ENCODE measurements at places on chromosomes 1 and 21. TPM values are rescaled to one million over a fixed set of nuclear protein-coding genes. Genes with fewer than 3 reads are reported as not detected.
A peak's percentile ranks its signal among the peaks of the same experiment; 100 is the strongest.

GRCh38 chr1:3768811-3769390 is 3.6 kb upstream of the SMIM1 start:
- no peak for DNase-seq
- H3K27me3 ChIP-seq = peaks cover under 1% of the 10 kb centered on the region
- no peaks in the 10 kb centered on the region for H3K4me1 ChIP-seq
- no peaks in the 10 kb centered on the region for H3K36me3 ChIP-seq
- no peak overlapping the region for H3K4me3 ChIP-seq
- no peak overlapping the region for H3K27ac ChIP-seq

DNA sequence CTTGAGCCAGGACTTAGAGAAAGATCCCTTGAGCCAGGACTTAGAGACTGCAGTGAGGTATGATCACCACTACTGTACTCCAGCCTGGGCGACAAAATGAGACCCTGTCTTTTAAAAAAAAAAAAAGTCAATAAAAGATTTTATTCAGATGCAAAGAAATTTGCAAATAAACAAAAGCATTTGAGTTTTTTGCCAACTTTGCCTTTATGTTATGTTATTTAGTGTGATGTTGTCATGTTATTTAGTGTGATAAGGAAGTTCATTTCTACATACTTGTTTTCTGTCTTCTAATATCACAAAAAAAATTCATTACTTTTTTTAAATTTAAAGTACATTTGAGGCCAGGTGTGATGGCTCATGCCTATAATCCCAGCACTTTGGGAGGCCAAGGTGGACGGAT is 9.0 kb downstream of the RAD54L start:
- H3K27me3 ChIP-seq = no peaks in the 10 kb centered on the region
- H3K27ac ChIP-seq = no peak overlapping the region
- H3K36me3 ChIP-seq = no peaks in the 10 kb centered on the region

- H3K4me3 ChIP-seq = no peak within 1 kb of the TSS
- H3K4me1 ChIP-seq = no peaks in the 10 kb centered on the region
- no peak within 1 kb of the TSS for H3K27ac ChIP-seq
These were observed at the start of gene S100A12 for GRCh38 chr1:153375511-153375910. S100A12 (minus strand) TSS chr1:153375621; CDS start chr1:153374592, 1,029 bp downstream.

DNA sequence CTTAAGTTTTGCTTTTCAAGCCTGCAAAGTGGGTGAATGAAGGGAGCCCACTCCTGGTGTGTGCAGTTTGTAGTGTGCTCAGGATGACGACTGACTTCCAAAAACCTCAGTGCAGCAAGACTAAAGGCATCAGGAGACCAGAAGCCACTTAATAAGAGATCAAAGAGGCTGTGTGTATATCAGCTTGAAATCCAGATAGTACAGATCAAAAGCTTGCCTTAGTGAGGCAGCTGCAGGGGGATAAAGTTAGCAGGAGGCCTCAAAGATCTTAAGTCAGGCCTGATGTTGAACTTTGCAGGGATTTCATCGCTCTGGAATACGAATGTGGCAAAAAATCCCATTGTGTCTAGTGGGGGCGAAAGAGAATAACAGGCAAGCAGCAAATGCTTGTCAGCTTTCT is 99.8 kb downstream of the PATJ start:
- no peaks in the 10 kb centered on the region for H3K4me1 ChIP-seq
- no peak for DNase-seq
- no peak overlapping the region for H3K4me3 ChIP-seq
- peak overlapping the region; percentile 6 for H3K27ac ChIP-seq
- no peaks in the 10 kb centered on the region for H3K36me3 ChIP-seq

DNA sequence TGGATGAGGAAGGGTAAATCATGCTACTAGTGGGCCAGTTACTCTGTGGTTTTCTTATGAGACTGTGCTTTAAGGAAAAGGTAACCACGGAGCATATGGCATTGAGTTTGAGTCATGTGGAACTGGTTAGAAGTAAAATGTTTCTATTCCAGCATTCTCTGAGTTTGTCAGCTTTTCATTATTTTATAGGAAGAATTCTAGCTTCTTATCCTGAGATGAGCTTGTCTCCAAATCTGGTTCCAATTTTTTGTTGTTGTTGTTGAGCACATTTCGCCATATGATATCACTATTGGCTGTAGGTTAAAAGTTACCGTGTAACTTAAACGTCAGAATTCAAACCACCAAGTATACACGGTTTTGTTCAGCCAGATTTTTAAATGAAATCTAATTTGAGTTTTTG is 69.9 kb downstream of the ATF6 start:
- H3K36me3 ChIP-seq = no peaks in the 10 kb centered on the region
- no peak overlapping the region for H3K4me3 ChIP-seq
- H3K27me3 ChIP-seq = no peaks in the 10 kb centered on the region
- peak overlapping the region; percentile 15 for H3K27ac ChIP-seq
- no peaks in the 10 kb centered on the region for H3K4me1 ChIP-seq
- no peak for DNase-seq

- H3K27me3 ChIP-seq = no peaks in the 10 kb centered on the region
- no peak overlapping the region for H3K4me3 ChIP-seq
- H3K27ac ChIP-seq = no peak overlapping the region
- no peaks in the 10 kb centered on the region for H3K4me1 ChIP-seq
These were observed 24.5 kb downstream of the TP73 start for GRCh38 chr1:3676581-3677470.

GRCh38 chr1:74775735-74776134 is 42.8 kb downstream of the TYW3 start:
- H3K4me1 ChIP-seq = no peaks in the 10 kb centered on the region
- no peak overlapping the region for H3K27ac ChIP-seq
- no peak for DNase-seq

DNA sequence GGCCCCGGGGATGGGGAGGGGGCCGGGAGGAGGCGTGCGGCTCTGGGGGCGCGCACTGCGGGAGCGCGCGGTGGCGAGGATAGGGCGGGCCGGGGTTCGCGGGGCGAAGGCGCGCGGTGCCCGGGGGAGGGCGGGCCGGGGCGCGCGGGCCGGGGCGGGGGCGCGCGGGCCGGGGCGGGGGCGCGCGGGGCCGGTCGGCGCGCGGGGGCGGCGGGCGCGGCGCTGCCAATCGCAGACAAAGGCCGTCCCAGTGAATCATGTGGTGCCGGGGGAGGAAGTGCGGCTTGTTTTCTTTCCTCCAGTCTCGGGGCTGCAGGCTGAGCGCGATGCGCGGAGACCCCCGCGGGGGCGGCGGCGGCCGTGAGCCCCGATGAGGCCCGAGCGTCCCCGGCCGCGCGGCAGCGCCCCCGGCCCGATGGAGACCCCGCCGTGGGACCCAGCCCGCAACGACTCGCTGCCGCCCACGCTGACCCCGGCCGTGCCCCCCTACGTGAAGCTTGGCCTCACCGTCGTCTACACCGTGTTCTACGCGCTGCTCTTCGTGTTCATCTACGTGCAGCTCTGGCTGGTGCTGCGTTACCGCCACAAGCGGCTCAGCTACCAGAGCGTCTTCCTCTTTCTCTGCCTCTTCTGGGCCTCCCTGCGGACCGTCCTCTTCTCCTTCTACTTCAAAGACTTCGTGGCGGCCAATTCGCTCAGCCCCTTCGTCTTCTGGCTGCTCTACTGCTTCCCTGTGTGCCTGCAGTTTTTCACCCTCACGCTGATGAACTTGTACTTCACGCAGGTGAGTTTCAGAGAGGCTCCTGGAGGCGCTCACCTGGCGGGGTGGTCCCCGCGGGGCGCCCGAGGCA is at the start of gene GPR137B:
Gene GPR137B (plus strand): TSS at position 287 of the 851 bp plus-strand sequence. CDS start 84 bp downstream, at position 371.
- H3K4me3 ChIP-seq = peak within 1 kb of the TSS; percentile 62
- peak within 1 kb of the TSS; percentile 89 for H3K27ac ChIP-seq
- H3K4me1 ChIP-seq = peaks cover 5% of the 10 kb centered on the region
- peak; percentile 26 for DNase-seq
- H3K36me3 ChIP-seq = peaks cover 4% of the 10 kb centered on the region
- no peaks in the 10 kb centered on the region for H3K27me3 ChIP-seq

- H3K4me1 ChIP-seq = no peaks in the 10 kb centered on the region
- no peaks in the 10 kb centered on the region for H3K36me3 ChIP-seq
- DNase-seq = no peak
- no peaks in the 10 kb centered on the region for H3K27me3 ChIP-seq
- no peak overlapping the region for H3K4me3 ChIP-seq
These were observed 102.3 kb upstream of the F3 start for GRCh38 chr1:94643819-94644218.

- no peaks in the 10 kb centered on the region for H3K4me1 ChIP-seq
- H3K27ac ChIP-seq = no peak overlapping the region
- H3K36me3 ChIP-seq = peaks cover 2% of the 10 kb centered on the region
These were observed 28.1 kb upstream of the SDC3 start for GRCh38 chr1:30936541-30937171.

DNA sequence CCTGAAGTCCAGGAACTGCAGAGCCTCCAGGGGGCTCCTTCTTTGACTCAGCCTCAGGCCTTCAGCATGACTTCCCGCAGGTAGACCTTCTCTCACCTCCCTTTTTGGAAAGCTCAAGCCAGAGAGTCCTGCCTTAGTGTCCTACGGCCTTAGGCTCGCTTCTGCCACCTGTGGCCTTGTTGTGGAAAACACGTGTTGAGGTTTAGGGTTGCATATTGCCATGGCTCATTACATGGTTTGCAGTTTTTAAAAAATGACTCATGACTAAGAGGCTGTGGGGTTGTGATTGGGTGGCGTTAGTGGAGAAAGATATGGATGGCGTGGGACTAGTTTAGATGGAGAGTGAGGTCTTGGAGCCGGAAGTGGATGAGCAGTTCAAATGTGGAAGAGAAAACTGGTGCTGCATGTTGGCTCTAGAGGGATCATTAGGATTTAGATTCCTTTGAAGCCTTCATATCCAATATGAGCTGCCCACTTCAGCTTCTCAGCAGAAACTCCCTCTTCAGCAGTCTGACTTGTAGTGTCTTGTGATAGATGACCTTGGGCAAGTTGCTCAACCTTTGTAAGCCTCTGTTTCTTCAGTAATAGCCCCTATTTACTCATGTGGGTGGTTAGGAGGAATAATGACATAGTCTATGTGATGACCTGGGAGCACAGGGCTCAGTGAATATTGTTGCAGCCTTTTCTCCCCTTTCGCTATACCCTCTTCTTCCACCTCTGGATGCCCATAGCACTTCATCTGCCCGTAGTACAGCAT is 6.5 kb upstream of the FGGY start:
- H3K27me3 ChIP-seq = no peaks in the 10 kb centered on the region
- DNase-seq = no peak
- no peak overlapping the region for H3K4me3 ChIP-seq
- H3K36me3 ChIP-seq = no peaks in the 10 kb centered on the region
- H3K4me1 ChIP-seq = peaks cover 8% of the 10 kb centered on the region
- no peak overlapping the region for H3K27ac ChIP-seq

GRCh38 chr1:207470927-207471326 is 16.8 kb downstream of the CR2 start:
- no peaks in the 10 kb centered on the region for H3K27me3 ChIP-seq
- no peaks in the 10 kb centered on the region for H3K36me3 ChIP-seq
- no peaks in the 10 kb centered on the region for H3K4me1 ChIP-seq
- H3K27ac ChIP-seq = no peak overlapping the region
- H3K4me3 ChIP-seq = no peak overlapping the region

- no peaks in the 10 kb centered on the region for H3K36me3 ChIP-seq
- H3K4me1 ChIP-seq = no peaks in the 10 kb centered on the region
- DNase-seq = no peak
- H3K4me3 ChIP-seq = no peak overlapping the region
- no peak overlapping the region for H3K27ac ChIP-seq
- H3K27me3 ChIP-seq = no peaks in the 10 kb centered on the region
These were observed 48.3 kb downstream of the SIM2 start for GRCh38 chr21:36747041-36747814.

- peak; percentile 48 for DNase-seq
- peak overlapping the region; percentile 92 for H3K27ac ChIP-seq
- H3K27me3 ChIP-seq = no peaks in the 10 kb centered on the region
- peak overlapping the region; percentile 100 for H3K4me3 ChIP-seq
- peaks cover 40% of the 10 kb centered on the region for H3K4me1 ChIP-seq
These were observed 717 bp downstream of the YBX1 start for GRCh38 chr1:42682739-42683531.

- no peak overlapping the region for H3K27ac ChIP-seq
- H3K27me3 ChIP-seq = no peaks in the 10 kb centered on the region
- H3K36me3 ChIP-seq = no peaks in the 10 kb centered on the region
- H3K4me3 ChIP-seq = no peak overlapping the region
- H3K4me1 ChIP-seq = no peaks in the 10 kb centered on the region
- DNase-seq = no peak
These were observed 7.2 kb downstream of the AGMAT start for GRCh38 chr1:15577691-15578090.

- H3K4me3 ChIP-seq = no peak overlapping the region
- H3K36me3 ChIP-seq = no peaks in the 10 kb centered on the region
- H3K27me3 ChIP-seq = no peaks in the 10 kb centered on the region
- no peak for DNase-seq
- H3K27ac ChIP-seq = no peak overlapping the region
These were observed 339.3 kb downstream of the PAPPA2 start for GRCh38 chr1:176802316-176802715.

DNA sequence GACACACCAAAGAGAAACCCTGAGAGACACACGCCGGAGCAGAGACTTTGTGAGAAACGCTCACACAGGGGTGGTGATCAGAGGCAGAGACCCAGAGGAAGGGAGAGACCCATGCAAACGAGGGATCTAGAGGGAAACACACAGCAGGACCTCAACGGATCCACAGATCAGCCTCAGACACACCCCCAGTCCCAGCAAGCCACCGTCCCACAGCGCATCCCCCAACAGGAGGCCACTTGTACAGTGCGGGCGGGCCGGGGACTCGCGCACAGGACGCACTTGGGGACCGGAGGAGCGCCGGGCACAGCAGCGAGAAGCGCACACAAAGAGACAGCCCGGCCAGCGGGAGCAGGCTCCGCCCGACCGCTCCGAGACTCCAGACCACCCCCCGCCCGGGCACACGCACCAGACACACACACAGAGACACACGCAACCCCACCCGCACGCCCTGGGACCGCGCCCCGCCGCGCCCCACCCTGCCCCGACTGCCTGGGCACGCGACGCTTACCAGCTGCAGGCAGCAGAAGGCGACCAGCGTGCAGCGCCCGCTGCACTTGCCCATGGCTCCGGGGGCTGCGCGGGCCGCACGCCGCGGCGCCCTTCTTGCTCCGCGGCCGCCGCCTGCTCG is 587 bp downstream of the NKAIN1 start:
- H3K27ac ChIP-seq = no peak overlapping the region
- H3K4me1 ChIP-seq = peaks cover 16% of the 10 kb centered on the region
- DNase-seq = no peak
- H3K27me3 ChIP-seq = peaks cover 74% of the 10 kb centered on the region
- no peaks in the 10 kb centered on the region for H3K36me3 ChIP-seq
- H3K4me3 ChIP-seq = no peak overlapping the region

DNA sequence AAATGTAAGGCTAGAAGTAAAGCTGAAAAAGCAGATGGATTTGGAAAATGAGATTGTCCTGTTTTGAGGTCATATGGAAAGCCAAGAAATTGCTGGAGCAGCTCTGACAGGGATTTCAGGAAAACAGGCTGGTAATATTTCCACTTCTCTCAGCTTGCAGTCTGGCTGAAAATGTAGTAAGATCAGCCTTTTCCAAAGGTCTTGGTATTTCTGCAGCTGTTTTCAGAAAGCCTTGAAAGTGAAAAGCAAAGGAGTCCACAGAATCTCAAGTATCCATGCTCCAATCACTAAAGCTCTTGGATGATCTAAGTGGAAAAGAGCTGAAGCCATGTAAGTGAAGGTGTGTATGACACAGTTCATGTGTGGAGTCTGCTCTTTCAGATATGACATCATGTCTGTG is 41.6 kb upstream of the APOBEC4 start:
- no peaks in the 10 kb centered on the region for H3K36me3 ChIP-seq
- H3K4me1 ChIP-seq = no peaks in the 10 kb centered on the region
- no peak overlapping the region for H3K27ac ChIP-seq
- no peak for DNase-seq
- H3K27me3 ChIP-seq = no peaks in the 10 kb centered on the region

- H3K4me1 ChIP-seq = no peaks in the 10 kb centered on the region
- no peak for DNase-seq
These were observed 724 bp downstream of the PADI1 start for GRCh38 chr1:17205652-17206051.

Gene DEPDC1
- total RNA-seq = not detected

Gene CHRM3
- total RNA-seq = 0.20 TPM

Gene CCDC190
- total RNA-seq = 1.3 TPM

Gene RHBDL2
- total RNA-seq = not detected

Gene PLXNA2
- 22.3 TPM for total RNA-seq

Gene SELL
- total RNA-seq = 5.0 TPM

Gene GOLPH3L
- total RNA-seq = 24.0 TPM

Gene CAPN2
- 164 TPM for total RNA-seq
